ENCODE measurements at places on chromosomes 1 and 21.

DNA sequence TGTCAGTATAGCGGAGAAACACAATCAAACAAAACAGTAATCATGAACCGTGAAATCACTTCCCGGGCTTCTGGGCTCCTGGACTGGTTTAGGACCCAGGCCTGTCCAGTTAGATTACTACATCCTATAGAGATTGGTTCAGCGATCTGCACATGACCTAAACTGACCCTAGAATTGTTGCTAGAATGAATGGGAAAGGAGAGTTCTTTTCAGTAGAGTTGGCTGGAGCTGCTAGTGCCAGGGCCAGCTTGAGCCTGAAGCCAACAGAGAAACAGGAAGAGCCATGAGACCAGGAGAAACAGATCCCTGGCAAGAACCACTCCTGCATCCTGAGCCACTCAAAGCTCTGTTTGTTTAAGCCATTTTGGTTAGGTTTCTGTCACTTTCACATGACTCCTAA, 474.3 kb upstream of the C1orf87 start:
- no peak for DNase-seq

- no peak for DNase-seq
These were observed 109.5 kb upstream of the KIF26B start for GRCh38 chr1:245045087-245045881.

DNA sequence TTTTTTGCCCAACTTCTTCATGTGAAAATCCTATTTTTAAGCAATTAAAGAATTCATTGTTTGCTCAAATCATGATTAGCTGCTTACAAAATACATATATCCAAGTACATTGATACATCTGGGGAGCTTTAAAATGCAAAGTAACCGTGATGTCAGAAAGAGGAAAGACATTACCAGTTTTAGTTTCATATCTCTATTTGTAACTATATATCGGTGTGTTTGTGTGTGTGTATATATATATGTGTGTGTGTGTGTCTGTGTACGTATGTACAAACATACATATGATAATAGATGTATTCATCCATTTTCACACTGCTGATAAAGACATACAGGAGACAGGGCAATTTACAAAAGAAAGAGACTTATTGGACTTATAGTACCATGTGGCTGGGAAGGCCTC, 310.1 kb downstream of the DPYD start:
- no peak for DNase-seq

DNA sequence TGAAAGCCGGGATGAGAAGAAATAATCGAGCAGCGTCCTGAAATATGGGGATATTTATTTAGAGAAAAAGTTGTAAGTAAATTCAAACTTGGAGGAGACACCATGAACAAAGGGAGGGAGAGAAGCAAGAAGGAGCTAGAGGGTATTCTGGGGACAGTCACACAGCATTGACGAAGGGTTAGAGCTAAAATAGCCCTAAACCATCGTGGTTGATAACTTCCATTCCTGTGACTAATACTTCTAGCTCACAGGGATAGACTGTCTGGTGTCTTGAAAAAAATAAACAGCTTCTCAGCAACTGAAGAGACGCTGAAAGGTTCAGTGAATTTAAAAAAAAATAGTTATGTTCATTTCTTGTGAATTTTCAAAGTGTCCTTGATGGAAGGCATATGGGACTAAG, 86.7 kb downstream of the LRRC53 start:
- DNase-seq = no peak

GRCh38 chr1:158045639-158046038, 52.2 kb downstream of the KIRREL1 start:
- no peak for DNase-seq

DNA sequence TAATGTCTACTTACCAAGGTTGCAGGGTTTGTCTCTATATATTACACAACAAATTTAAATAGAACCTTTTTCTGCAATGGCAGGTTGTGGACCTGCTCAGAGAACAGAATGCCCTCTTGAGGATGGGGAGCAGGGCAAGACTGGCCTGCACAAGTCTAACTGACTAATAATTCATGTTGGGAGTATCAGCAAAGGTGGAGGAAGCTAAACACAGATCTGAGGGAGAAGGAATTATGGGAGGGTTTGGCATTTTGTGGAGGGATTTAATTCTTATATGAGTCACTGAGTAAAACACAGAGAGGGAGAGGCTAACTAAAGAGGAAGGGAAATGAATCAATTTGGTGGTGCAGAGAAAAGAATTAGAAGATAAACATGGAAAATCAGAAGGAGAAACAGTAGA, 40.0 kb downstream of the CLDN17 start:
- no peak for DNase-seq

DNA sequence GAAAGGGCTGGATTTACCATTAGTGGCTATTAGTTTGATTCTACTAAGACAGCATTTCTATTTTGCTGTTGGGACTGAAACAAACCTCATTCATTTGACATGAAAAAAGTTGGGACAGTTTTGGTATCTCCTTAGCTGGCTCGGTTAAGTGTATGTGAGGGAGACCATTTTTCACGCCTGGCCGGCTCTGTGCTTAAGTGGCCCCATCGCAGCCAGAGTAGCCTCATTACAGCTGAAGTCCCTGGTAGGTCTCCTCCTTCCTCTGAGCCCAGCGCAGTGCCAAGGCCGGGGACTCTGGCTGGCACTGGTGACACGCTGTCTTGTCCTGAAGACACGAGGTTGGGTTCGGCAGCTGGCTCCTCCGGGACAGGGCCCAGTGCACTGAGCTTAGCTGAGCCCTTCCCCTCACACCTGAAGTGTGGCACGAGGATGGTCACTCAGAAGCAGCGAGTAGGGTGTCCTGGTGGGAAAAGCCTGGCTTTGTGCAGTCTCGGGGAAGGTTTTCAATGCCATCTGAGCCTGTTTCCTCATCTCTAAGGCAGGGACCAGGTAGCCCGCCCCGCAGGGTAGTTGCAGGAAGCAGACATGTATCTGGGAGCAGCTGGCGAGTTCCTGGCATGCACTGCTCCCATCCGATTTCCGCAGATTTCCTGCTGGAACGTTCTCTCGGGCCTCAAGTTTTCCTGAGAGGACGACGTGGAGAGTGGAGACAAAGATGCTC, 196.5 kb downstream of the DYRK1A start:
- no peak for DNase-seq

DNA sequence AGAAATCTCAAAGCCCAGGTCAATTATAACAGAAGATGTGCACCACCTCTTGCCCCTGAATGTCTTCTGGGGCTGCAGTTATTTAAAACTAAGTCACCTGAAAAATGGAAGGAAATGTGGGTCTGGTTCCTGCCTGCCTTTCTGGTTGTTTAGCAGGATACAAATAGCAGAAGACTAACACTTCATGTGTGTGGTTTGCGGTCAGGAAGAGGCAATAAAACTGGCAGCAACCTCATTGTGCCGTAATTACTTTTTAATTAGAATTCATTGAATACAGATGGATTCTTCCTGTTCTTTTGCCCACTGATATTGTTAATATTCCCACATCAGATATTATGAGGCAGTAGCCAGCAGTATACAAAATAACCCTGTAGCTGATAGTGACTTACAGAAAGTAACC, 345.7 kb downstream of the ZNF326 start:
- DNase-seq = no peak

DNA sequence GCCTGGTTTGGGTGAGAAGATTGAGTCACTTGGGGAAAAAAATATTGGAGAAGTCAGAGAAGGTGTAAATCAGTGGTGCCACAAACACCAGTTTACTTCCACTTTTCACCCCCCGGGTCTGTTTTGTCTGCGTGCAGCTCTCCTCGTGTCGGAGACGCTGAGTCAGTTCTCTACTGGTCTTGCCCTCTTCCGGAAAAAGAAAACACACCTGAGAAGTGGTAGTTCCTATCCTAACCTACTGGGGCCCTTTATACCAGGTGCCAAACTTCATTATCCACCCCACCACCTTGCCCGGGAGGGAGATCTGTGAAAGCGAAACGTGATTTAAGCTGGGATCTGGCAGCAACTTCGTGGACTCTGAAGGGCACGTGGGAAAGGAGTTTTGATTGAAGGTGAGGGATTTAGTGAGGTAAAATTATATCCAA, 855 bp upstream of the IVNS1ABP start:
- DNase-seq = peak; percentile 73

DNA sequence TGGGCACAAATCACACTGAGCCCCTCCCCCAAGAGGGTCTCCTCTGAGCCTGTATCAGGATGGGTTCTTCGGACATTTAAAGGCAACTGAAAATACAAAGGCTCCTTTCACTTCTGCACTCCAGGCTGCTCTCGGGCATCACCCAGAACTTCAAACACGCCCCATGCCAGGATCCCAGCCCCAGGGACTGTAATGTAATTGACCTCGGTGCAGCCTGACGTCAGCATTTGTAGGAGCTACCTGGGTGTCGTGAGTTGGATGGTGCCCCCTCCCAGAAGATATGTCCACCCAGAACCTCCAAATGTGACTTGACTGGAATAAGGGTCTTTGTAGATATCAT, 95.2 kb downstream of the PSMG1 start:
- DNase-seq = no peak

DNA sequence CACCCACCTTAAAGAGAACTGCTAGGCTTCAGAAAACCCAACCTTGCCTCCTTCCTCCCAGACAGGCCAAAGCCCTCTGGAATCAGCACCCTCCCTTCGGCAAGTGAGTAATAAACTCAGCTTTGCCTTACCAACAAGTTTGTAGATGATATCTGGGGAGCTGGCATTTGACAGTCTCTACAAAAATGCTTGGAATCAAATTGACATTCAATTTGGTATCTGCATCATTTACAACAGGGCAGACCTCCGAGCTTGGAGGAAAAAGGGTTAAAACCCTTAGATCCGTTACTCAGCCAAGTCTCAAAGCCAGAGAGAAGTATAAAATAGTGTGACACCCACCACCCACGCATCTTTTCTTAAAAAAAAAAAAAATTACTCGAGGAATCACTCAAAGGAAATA, 149.3 kb upstream of the EDN2 start:
- no peak for DNase-seq

Data from stimulated activated CD4-positive, alpha-beta T cell treated with anti-CD3 and anti-CD28 coated beads, Interleukin-4, amount 100 ng/mL, for 24 hours (primary cell).